ENCODE measurements at places on chromosomes 1 and 21.

DNA sequence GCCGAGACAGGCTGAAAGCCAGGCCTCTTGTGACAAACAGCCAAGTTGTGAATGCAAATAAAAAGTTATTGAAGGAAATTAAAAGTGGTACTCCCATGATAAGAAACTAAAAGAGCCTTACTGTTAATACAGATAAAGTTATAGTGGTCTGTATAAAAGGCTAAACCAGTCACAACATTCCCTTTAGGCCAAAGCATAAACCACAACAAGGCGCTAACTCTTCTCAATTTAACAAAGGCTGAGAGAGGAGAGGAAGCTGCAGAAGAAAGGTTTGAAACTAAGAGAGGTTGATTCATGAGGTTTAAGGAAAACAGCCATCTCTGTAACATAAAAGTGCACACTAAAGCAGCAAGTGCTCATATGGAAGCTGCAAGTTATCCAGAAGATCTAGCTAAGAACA is 10.7 kb downstream of the C1orf105 start:
- DNase-seq: no peak

DNA sequence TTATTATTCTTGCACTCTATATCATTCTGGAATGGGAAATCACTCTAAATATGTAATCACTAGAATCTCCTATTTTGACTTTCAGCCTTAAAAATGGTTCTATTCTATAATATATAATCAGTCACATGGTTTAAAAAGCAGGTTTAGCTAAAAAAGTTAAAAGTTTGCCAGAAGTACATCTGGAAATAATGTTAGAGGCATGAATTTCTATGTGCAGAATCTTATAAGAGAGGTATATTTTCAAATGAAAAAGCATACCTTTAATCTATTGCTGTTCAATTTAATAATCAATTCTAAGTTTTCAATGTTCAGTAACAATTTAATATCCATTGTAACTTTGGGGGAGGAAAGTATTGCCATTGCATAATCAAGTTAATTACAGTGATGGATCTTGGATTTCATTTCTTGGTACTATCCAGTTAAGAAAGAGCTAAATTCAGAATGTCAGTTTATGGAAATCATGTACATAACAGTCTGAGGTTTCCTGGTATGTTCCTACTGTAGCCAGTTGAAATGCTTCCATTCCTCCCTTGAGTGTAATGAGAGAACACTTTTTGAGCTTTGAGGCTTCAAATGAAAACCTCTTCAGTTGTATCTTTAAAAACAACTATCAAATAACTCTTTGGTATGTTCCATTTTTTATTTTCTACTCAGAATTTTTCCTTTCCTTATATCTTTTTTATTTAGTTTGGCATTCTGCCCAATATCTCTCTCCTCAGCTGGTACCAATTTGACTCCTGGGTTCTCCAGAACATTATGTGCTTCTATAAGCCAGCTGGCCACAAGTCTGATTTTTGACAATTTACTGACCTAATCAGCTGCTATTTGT is 175.7 kb upstream of the COL11A1 start:
- DNase-seq: no peak

DNA sequence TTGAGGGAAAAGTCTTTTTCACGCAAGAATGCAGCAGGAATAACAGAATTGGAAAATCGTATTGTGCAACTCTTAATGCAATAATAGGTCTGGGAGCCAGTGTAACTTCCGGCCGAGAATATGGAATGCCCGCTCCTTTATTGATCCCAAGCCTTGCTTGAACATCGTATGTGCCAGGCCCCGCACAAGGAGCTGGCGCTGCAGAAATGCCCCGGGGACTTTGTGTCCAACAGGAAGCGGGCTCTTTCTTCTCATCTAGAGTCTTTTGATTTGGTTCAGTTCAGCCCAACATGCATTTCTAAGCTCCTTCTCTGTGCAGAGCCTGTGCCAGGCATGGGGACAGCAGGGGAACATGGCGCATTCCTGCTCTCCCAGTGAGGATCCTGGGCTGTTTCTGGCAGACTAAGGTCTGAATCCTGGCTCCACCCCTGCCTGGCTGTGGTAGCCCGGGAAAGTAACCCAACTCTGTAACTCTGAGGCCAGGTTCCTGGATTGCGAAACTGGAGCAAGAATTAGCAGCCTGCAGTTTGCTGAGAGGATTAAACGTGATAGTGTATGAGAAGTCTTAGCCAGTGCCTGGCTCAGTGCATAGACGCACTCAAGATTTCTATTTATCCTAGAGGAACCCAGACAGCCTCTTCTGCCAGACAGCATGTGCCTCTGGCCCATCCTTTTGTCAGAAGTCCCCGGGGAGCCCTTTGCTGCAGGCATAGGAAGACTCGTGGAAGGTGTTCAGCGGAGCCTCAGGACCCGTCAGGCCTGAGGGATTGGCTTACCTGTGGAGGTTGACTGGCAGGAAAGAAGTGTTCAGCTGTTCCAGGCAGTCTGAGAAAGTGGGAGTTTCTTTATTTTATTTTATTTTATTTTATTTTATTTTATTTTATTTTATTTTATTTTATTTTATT is 987 bp upstream of the CDCP2 start:
- DNase-seq: no peak

GRCh38 chr1:20069874-20070273 is at the start of gene PLA2G5:
TSS of gene PLA2G5 (plus strand) at chr1:20070194. CDS start at chr1:20084831, 14,637 bp downstream.
- DNase-seq: no peak

DNA sequence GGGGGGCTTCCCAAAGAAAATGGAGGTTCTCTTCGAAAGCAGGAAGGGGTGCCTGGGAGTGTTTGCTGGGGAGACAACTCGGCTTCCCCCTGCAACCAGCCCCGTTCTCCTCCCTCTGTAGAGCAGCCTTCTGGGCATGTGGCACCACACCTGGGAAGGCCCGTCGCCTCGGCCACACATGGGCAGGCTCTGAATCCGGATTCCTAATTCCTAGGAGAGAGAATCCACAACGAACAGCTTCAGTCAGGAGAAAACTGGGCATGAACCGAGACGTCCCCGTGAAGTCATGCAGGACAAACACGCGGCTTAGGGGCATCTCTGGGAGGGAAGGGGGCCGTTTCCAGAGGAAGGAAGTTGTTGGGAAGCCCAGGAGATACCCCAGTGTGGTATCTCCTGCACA is 224.5 kb downstream of the KAZN start:
- DNase-seq: no peak

GRCh38 chr1:228794810-228795209 is 59.5 kb downstream of the RHOU start:
- DNase-seq: peak; percentile 30

- no peak for DNase-seq
These were observed 16.9 kb upstream of the PWP2 start for GRCh38 chr21:44090325-44090724.

DNA sequence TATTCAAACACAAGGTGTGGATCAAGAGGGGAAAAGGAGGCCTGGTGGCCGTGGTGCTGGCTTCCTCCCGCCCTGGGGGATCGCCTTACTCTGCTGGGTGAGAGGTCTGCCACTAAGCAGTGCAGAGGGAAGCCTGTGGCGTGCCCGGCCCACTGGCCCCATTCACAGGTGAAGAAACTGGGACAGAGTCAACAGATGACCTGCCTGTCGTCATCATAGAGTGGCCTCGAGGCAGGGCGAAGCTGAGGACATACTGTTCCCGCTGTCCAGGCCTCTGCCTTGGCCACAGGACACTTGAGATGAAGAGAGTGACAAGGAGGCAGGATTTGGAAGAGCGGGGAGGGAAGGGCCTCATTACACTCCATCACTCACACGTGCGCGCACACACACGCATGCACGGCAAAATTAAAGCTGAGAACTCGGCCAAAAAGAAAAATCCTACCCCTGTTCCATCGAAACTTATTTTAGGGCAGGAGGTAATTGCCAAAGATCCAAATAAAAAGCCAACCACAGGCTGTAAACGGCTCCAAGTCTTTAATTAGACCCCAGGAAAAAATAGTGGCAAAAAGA is 50.5 kb downstream of the CASZ1 start:
- DNase-seq: no peak

GRCh38 chr1:32886004-32886827 is at the start of gene HPCA:
TSS of gene HPCA (plus strand) at chr1:32886491. CDS start at chr1:32888899, 2,408 bp downstream.
- no peak for DNase-seq

DNA sequence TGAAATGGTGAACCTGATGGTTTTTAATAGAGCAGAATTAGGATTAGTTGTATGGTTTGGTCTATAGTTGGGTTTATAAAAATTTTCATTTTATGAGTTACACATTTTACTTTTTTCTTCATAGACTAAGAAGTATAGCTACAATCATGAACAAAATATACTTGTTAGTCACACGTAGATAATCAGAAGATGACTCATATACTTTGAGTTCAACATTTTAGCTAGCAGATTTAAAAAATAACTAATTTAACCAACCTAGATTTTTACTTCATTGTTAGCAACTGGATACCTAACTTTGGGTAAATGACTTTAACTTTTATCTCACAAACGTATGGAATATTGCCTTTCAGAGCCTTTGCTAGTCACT is 27.9 kb downstream of the MORC3 start:
- DNase-seq: no peak

DNA sequence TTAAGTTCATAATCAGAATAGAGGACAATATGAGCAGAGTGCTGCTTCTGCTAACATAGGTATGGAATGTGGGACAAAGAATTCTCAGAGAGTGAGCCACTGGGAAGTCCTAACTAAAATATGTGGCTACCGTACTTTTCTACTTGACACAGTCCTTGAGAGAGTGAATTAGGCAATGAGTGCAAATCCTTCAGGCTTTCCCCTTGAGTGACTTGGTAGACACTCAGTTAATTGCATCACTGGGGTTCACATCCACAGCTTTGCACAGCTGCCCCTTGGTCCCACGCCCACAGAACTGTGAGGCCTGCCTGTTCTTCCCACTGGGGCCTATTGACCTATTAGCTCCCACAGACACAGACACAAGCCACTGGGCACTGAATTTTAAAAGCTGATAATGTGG is 40.5 kb upstream of the PAXBP1 start:
- DNase-seq: no peak

DNA sequence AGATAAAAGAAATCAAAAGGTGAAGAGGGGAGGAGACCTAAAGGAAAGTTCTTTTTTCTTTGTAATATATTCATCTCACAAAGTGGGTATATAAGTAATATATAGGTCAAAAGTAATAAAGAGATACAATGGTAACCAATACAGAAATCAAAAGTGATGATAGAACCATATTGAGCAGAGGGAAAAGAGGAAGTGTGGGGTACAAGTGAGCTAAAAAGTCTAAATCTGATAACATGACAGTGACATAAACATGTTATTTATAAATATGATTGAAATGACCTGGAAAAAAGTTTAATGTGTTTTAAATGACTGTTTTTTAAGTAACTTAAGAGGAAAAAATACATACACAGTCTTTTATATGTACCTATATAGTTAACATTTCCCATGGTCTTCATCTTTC is 70.5 kb downstream of the MRPL39 start:
- DNase-seq: no peak

GRCh38 chr1:89987159-89987819 is 7.6 kb upstream of the ZNF326 start:
- DNase-seq: peak; percentile 46

Data from GM18507 (cell line).